RKO (cell line): ENCODE measurements at places on chromosomes 5 and 9.

DNA sequence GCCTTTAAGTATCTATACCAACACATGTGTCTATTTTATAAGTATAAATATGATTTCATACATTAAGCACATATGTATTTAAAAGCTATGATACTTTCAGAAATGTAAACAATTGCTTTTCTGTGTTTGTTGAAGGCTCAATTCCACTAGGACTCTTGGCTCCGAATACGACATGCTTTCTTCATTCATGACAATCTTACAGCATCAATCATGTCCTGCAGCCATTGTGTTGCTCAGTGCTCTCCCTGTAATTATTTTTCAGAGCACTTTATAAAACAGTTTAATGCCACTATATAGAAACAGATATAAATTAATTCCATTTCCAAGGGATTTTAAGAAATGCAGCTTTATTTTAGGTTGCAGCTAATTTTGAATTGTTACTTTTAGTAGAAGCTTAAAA, 167.3 kb downstream of the TAF11L14 start:
- DNase-seq, result no peak

DNA sequence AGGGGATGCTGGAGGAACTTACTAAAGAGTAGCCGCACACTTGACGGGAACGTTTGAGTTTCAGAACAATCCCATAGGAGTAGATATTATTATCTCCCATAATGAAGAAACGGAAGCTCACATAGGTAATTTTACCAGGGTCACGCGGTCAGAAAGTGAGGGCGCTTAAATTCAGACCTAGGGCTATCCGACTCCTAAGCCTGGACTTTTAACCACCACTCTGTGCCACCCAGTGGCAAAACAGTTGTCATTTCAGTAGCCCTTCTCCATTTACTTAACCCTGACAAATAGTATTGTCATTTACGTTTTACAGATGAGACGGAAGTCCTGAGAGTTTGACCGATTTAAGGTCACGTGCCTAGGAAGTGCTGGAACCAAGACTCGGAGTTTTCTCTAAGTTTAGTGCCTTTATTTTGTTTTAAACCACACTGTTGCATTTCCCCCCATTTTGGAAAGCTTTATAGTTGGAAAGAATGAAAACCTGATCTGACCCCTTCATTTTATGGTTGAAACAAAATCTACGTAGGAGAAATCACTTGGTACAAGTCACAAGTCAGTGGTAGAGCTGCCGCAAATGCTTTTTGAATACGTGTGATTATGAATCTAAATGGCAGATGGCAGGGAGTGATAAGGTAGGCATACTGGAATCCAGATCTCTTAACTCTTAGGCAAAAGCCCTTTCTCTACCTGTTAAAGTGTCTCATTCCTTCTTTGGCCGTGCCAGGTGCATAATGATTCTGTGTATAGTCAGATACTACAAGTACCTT, 650 bp downstream of the MRRF start:
- DNase-seq, result peak; percentile 85

GRCh38 chr9:88808019-88808656, 183.1 kb upstream of the S1PR3 start:
- no peak for DNase-seq

- peak; percentile 77 for DNase-seq
Observed at GRCh38 chr5:141040093-141040770, 10.9 kb upstream of the PCDHB1 start.

DNA sequence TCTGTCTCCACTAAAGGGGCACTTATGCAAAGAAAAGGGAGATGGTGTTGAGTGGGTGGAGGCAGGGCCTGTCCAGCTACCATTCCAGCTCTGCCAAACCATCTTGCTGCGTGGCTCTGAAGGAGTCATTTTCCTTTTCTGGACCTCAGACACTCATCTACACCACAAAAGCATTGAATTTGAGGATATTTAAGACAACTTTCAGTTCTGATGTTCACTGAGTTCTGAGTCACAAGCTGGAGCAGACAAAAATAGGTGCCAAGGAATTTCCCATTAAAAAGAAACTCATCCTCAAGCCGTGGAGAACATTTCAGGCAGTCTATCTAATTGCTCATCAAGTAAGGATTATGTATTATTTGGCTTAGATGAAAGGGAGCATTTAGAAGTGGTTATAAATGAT, 195.0 kb upstream of the TBC1D2 start:
- no peak for DNase-seq

- DNase-seq, result no peak
Observed at GRCh38 chr5:167721926-167722440, 569.5 kb upstream of the WWC1 start.

- DNase-seq, result no peak
Observed at GRCh38 chr9:109771796-109772531, 8.0 kb upstream of the PALM2AKAP2 start.

GRCh38 chr9:86751207-86751606, 196.1 kb downstream of the GAS1 start:
- DNase-seq, result no peak

DNA sequence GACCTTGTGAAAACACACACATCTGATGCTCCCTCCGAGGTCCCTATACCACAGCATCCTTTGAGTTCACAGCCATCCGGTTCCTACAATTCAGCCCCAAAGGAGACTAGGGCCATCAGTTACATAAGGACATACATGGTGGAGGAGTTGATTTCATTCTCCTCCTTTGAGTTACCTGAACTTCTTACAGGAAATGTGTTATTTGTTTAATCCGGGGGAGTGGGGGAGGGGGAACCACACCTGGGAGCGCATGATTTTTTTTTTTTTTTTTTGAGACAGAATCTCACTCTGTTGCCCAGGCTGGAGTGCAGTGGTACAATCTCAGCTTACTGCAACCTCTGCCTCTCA, 30.7 kb downstream of the SEMA4D start:
- no peak for DNase-seq

GRCh38 chr9:31983895-31984294, 400.5 kb upstream of the ACO1 start:
- DNase-seq, result no peak

DNA sequence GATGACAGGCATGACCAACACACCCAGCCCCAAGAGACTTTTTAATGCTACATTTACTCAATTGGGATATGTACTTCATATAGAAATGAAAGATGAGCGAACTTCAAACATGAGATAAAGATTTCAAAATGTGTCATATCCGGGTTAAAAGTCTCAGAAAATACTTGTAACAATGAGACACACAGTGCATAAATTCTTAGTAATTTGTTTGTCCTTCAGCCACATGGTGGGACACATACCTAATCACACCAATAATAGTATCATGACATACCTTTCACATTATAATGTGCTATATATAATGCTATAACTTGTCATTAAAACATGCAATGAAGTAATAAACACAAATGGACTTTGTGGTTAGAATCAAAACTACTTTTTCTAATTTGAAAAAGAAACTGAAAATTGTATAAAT, 204.7 kb upstream of the RFX3 start:
- DNase-seq, result peak; percentile 55

GRCh38 chr5:175001876-175002645, 277.7 kb downstream of the MSX2 start:
- no peak for DNase-seq

DNA sequence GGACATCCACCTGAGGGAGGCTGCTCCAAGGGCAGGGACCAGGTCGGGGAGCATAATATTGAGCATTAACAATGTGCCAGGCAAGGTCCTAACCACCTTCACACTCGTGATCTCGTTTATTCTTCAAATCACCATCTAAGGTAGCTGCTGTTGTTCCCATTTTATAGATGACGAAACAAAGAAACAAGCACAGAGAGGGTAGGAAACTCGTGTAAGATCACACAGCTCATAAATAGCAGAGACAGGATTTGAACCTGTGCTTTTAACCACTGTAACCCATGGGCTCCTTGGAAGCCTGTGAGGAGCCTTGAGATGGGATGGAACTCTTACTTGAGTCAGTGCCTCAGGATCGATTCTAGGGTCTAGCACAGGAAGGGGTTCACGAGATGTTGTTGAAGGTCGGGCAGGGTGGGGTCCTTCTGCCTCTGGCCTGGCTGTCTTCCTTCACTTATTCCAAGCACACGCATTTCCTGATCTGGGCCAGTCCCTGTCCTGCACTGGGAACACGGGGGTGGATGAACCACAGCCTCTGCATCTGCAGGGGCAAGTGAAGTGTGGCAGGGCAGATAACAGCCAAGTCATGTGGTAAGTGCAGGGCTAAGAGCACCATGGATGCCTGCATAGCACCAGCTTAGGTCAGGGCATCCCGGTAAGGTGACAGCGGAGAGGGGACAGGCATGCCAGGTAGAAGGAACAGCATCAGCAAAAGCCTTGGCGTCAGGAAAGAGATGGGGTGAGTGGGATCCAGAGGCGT, 188.1 kb downstream of the MELK start:
- no peak for DNase-seq

GRCh38 chr5:50325237-50325832, 115.8 kb downstream of the EMB start:
- peak; percentile 56 for DNase-seq

DNA sequence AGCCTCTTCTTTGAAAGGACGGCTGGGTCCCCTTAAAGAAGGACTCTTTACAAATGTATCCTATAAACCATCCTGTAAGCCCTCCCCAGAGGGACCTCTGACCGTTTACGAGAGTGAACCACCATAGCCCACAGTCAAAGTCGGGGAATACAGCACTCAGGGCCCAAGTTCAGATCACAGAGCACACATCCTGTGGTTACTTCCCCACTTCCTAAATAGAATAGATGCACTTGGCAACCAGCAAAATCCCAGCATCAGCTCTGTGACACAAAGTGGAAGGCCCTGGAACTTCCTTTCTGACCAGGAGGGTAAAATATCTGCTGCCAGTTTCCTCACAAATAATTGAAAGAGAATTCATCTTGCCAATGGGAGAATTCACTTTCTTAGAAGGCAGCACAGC, 6.9 kb upstream of the IGFBPL1 start:
- DNase-seq, result no peak

- no peak for DNase-seq
Observed at GRCh38 chr9:126114409-126114760, 212.2 kb upstream of the MVB12B start.

- DNase-seq, result no peak
Observed at GRCh38 chr9:91578911-91579310, 155.3 kb upstream of the NFIL3 start.

DNA sequence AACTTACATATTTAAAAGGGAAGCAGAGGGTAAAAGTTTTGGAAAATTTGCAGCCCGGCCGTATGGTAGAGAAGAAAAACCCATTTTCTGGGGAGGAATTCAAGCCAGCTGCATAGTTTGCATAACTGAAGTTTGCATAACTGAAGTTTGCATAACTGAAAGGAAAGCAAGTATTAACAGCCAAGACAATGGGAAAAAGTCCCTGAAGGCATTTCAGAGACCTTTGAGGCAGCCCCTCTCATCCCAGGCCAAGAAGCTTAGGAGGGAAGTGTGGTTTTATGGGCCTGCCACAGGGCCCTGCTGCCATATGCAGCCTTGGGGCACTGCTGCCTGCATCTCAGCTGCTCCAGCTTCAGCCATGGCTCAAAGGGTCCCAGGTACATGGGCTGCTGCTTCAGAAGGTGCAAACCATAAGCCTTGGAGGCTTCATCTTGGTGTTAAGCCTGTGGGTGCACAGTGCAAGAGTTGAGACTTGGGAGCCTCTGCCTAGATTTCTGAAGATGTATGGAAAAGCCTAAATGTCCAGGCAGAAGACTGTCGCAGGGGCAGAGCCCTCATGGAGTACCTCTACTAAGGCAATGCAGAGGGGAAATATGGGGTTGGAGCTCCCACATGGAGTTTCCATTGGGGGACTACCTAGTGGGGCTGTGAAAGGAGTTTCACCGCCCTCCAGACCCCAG, 36.9 kb upstream of the CXCL14 start:
- DNase-seq, result no peak

GRCh38 chr5:18000744-18001143, 366.5 kb downstream of the TAF11L14 start:
- no peak for DNase-seq

GRCh38 chr9:122572456-122572855, 10.7 kb downstream of the OR1L8 start:
- DNase-seq, result no peak

DNA sequence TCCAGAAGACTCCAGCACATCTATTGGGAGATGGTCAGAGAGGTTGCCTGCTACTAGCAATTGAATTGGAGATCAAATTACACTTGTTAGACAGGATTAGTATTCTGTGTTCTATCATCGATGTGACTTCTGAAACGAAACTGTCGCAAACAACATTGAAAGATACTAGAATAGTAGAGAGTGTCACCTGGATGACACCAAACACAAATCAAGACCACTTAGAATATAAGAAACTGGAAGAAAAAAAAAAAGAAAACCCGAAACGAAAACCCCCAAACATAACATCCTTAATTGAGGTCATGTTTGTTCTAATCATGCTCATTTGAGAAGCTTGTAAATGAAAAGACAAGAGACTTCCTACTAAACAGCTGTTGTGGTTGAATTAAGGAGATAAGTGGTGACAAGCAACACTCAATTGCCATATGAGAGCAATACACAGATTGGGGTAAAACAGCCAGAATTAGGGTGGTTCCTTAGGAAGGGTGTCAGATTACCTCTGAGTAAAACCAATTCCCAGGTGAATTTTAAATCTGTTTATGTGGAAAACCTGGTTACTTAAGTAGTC, 97.6 kb downstream of the BASP1 start:
- no peak for DNase-seq

DNA sequence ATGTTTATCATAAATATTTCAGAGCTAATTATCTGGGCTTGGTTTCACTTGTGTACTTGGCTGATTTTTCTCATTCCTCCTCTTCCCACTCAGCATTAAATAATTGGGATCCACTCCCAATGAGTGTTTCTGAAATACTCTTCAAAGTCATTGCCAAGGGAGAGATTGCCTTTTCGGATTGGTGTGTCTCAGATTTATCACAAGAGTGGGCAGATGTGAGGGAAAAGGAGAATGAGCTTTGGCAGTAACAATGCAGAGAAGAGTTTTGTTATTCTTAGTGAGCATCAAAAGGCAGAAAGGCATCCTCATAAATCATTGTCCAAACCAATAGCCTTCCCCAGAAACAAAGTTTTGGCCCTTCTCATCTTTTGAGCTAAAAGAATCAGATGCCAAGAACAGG, 79.2 kb downstream of the SEMA5A start:
- no peak for DNase-seq

DNA sequence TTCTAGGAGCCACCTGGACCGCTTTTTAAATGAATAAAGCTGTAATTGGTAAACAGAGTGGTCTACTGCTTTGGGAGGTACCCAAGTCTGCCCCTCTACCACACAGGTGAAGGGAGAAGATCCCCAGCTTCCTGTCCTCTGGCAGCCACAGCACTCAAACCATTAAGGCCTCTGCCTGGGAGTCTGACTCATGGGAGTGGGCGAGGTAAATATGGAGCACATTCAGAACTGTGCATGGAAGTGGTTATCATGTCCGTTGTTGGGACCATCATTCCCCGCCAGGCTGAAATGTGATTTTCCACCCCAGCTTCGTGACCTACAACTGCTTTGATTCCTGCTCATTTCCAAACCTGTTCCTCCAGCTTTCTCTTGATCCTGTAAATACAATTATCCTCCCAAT, 59.5 kb upstream of the ALDH1B1 start:
- no peak for DNase-seq

GRCh38 chr5:60598424-60598823, 101.5 kb downstream of the DEPDC1B start:
- DNase-seq, result no peak

DNA sequence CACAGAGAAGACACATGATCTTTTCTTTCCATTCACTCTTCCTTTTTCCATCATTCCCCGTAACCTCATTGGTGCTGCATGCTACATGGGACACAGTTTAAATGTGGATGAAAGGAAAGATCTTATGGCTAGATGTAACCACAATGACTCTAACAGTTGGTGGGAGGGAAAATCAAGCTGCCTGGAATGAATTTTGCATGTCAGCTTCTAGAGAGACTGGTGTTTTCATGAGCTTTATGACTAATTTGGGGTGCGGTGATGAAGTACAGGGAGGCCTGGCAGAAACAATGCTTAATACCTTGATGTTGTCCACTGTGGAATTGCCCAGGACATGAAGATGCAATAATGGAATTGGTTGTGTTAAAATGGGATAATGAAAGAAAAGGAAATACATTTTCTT, 55.9 kb upstream of the MYO10 start:
- DNase-seq, result no peak
